ENCODE measurements at places on chromosomes 2 and 18. TPM values are rescaled to one million over a fixed set of nuclear protein-coding genes. Genes with fewer than 3 reads are reported as not detected.

GRCh38 chr2:106184394-106184793, 9.7 kb downstream of the UXS1 start:
- DNase-seq, result no peak

DNA sequence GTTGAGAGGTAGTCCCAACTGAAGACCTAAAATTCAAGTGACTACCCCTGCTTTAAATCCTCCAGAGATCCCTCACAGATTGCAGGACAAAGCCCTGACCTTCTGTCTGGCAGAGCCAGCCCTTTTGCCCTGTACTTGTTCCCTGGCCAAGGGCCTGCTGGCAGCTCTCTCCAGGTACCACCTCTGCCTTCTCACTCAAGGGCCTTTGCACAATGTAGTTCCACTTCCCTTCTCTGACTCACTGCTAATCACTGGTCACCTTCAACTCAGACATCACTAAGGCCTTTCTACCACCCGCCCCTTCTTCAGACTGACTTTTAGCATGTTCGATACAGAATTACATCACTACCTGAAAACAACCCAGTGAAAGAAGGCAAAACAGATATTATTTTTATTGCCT, 411.0 kb downstream of the TMEM182 start:
- no peak for DNase-seq

DNA sequence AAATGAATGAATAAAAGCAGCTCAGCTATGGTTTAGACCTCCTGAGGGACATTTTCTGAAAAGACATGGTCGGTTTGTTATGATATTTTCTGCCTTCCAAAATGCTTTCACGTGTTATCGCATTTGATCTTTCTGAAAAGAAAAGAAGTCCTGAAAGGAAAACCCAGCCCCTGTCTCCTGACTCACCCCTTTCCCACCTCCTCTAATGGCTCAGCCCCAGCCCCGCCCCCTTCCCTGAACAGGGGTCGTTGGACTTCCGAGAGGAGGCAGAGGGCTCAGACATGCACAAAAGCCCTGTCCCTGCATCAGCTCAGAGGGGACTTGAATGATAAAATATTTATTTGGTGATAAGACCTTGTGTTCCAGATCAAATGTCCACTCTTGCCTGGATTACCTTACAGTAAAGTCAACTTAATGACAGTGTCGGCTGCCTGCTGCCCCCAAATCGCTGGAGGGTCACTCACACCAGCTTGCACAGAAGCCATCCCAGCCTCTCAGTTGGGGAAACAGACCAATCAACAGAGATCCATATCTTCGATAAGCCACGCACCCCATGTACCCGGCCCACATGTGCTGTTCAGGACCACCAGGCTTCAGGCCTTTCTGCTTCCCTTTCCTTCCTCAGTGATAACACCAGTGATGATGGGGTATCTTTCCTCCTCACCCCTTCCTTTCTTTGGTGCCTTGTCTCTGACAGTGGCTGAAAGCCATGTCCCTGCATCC, 69.6 kb downstream of the CLHC1 start:
- DNase-seq, result no peak

DNA sequence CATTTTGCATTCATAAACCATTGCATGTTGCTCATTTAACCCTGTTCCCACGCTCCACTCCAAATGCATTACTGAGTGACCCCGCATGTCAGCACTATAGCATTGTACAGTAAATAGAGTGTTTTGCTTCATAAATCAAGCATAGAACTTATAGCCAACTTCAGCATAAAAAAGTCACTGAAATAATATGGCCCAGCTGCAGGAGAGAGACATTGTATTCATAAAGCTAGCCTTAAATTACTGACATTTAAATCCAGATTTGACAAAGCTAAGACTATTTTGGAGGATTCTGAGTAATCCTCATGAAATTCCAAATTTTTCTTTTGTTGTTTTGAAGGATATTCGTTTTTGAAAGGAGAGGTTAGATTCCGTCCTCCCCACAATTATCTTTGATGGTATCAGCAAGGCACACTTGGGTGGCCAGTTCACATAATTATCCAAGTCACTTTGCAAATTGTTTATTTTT, 320.9 kb upstream of the TCF4 start:
- no peak for DNase-seq

DNA sequence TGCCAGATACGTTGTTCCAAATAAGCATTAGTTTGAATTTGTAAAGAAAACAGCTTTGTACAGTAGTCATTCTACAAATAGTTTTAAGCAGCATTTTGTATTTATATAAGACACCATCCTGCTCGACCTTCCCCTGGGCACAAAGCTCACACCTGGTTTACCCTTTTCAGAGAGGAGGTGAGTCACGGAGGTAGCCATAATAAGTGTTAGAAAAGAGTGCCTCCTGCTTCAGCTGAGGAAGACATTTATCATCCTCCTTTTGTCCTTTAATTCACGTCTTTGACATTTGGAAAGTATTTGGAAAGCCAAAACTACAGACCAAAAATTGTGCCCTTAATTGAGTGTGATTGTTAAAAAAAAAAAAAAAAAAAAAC, 6.8 kb downstream of the RAB12 start:
- no peak for DNase-seq

GRCh38 chr18:23664674-23665073, 2.0 kb upstream of the ANKRD29 start:
- DNase-seq, result no peak

DNA sequence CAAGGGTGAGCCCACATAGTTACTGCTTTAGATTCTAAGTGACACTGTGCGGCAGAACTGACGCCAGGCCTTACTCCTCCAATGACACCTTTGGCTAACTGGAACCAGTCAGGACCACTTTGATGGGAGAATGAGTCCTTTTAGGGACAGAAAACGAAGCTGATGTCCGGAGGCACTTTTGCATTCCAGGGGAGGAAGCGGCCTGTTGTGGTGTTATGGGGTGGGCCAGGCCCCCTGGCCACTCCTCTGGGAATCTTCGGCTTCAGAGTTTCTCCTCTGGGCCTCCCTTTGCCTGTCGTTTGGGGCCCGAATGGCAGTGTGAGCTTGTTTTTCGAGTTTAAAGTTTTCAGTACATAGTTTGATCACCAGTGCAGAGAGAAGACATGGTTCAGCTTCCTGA, 65.9 kb downstream of the MBP start:
- no peak for DNase-seq

DNA sequence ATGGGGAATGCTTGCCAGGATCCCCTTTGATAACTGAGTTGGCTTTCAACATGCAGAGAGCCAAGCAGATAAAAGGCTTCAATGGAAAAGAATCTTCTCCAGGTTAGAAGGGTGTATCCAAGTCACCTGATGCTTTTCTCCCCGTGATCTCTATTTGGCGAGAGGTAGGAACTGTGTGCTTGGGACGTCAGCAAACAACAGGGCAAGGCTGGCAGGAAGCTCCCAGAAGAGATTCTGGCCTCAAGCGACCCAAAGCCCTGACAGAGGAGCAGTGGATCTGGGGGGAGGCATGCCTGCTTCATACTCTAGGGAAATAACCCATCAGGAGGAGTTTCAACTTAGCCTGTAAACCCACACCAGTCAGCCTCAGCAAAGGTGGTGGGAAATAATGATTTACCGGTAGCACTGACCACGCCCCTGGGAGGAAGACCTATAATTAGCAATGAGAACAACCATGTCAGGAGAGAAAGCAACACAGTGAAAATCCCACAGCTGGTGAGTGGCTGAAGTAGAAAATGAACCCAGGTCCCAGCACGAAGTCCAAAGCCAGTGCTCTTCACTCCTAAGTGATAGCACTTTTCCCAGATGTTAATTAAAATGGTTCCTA, 76.3 kb upstream of the SEC11C start:
- DNase-seq, result no peak

DNA sequence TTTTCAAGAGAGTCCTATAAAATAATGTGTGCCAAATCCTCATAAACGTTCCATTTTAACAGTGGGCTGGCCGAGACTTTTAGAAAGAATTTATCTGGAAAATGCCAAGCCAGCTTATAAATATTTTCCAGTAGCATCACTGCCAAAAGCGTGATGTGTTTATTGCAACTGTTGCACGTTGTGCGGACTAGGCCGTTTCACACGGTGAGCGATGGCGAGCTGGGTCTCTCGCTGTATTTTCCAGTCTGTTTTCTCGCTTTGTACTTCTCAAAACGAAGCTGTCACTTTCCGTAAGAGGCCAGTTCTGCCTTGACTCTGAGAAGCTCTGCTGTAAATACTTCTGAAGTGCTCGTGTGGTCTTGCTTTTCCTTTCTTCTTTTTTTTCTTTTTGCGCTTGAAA, 65.0 kb upstream of the ZNF236 start:
- DNase-seq, result no peak

DNA sequence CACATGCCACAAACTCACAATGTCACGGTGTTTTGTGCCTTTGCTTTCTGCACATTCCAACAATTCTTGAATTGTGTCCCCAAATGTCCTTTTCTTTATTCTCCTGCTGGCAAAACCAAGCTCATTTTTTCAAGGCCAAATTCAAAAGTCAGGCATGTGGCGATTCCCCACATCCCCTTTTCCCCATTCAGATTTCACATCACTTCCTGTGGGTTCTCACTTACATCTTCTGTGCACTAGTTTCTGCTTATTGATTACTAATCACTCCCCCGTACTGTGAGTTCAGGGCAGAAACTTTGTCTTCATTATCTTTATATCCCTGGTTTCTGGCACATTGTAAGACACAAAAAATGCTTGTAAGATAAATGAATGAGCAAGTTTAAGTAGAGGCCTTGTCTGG, 69.2 kb downstream of the AP1S3 start:
- DNase-seq, result no peak

DNA sequence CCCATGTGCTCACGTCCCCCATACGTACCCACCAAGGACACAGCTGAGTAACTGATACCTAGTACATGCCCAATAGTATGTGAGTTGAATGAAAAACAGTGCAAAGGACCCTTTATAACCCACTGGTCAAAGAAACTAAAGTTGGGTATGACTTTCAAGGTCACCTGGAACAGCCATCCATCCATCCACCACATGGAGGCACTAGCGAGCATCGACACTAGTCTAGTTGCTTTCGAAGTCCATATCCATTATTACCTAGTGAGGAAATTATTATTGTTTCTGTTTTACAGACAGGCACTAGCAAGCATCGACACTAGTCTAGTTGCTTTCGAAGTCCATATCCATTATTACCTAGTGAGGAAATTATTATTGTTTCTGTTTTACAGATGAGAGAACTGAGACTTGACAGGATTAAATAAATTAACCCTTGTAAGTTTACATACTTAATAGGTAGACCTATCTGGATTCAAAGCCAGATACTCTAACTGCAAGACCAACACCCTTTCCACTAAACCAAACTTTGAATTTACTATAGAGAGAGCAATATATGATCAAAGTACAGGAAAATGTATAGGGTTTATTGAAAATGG, 233.7 kb downstream of the METTL4 start:
- peak; percentile 67 for DNase-seq

DNA sequence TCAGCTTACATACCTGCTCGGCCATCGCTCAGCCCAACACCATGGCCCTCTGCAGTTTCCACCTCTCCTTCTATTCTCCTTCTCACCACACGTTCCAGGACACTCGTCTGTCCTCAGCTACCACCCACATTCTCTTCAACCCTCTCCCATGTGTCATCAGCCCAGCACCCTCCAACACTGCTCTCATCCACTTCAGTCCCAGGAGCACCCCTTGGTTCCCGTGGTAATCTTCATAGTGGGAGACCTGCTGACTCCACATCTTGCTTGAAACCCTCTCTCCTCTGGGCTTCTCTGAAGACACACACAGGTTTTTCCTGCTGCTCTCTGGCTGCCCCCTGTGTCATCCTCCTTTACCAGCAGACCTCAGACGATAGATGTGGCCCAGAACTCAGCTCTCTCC, 228.7 kb downstream of the GBX2 start:
- DNase-seq, result no peak

- DNase-seq, result no peak
These were observed 219.8 kb downstream of the CDCA7 start for GRCh38 chr2:173574324-173575112.

GRCh38 chr2:121771976-121772742, 16.7 kb downstream of the TSN start:
- DNase-seq, result no peak

GRCh38 chr2:178491612-178492011, 11.4 kb downstream of the PLEKHA3 start:
- DNase-seq, result no peak

DNA sequence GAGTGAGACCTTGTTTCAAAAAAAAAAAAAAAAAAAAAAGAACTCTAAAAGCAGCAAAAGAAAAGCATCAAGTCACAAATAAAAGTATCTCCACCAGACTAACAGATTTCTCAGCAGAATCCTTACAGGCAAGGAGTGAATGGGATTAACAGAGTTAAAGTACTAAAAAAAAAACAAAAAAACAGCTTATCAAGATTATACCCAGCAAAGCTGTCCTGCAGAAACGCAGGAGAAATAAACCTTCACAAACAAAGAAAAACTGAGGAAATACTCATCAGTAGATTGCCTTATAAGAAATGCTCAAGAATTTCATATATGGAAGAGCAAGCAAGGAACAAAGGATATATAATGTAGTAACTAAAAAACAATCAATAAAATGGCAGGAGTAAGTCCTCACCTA, 35.6 kb downstream of the USP34 start:
- no peak for DNase-seq

GRCh38 chr2:231785822-231786176, 446 bp upstream of the COPS7B start:
- no peak for DNase-seq

GRCh38 chr2:191178806-191179514, 28.2 kb upstream of the STAT4 start:
- no peak for DNase-seq

- no peak for DNase-seq
These were observed 11.5 kb downstream of the NPC1 start for GRCh38 chr18:23574611-23575308.

GRCh38 chr18:35842536-35842935, 129.9 kb upstream of the RMP24 start:
- DNase-seq, result no peak

DNA sequence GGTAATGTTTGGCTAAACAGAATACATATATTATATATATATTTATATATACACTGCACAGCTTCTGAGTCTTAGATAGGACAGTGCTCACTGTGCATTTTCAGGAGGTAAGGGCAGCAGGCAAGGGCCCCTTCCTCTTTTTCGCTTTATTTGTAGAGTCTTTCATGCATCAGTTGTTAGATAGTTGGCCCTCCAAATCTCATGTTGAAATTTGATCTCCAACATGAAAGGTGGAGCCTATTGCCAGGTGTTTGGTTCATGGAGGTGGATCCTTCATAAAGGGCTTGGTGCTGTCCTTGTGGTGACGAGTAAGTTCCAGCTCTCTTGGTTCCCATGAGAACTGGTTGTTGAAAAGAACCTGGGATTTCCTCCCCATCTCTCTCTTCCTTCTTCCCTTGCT, 48.1 kb downstream of the TSN start:
- DNase-seq, result no peak

- DNase-seq, result no peak
These were observed 35.7 kb upstream of the RAB1A start for GRCh38 chr2:65165558-65165957.

GRCh38 chr18:64528646-64529045, 379.8 kb upstream of the LINC00305 start:
- no peak for DNase-seq

- no peak for DNase-seq
These were observed 490.9 kb downstream of the FBXO15 start for GRCh38 chr18:73656691-73657090.

The DSG3 gene
- not detected for total RNA-seq

The WNT10A gene
- total RNA-seq, result 1.3 TPM

The IL1B gene
- total RNA-seq, result not detected

The QPCT gene
- not detected for total RNA-seq

The RANBP2 gene
- total RNA-seq, result 48.3 TPM

The ZNF519 gene
- total RNA-seq, result 13.9 TPM

The SERPINB11 gene
- total RNA-seq, result not detected

The TWIST2 gene
- total RNA-seq, result not detected
